A549 treated with RU486 at 1 μM for 4 hours (cell line): ENCODE measurements at places on chromosomes 6 and 20. TPM values are rescaled to one million over a fixed set of nuclear protein-coding genes. Genes with fewer than 3 reads are reported as not detected.

Gene CPXM1
- total RNA-seq: not detected in 5 replicates

Gene SYNDIG1
- 1.2 to 2.7 TPM (median 1.8 TPM) in 5 replicates for total RNA-seq

Gene CYP24A1
- total RNA-seq: 175 to 430 TPM (median 409 TPM) in 5 replicates

Gene RAET1L
- 0.29 to 0.47 TPM (median 0.41 TPM) in 4 of 5 replicates, not detected in the other for total RNA-seq

Gene VPS52
- 15.8 to 18.0 TPM (median 16.9 TPM) in 5 replicates for total RNA-seq

Gene NR2E1
- total RNA-seq: 0.03 TPM in 1 of 5 replicates, not detected in the others

Gene EPB41L1
- 48.2 to 73.6 TPM (median 66.3 TPM) in 5 replicates for total RNA-seq

Gene RPRD1B
- total RNA-seq: 21.4 to 28.1 TPM (median 26.2 TPM) in 5 replicates

Gene ZNF337
- total RNA-seq: 15.9 to 20.1 TPM (median 17.3 TPM) in 5 replicates

Gene RHAG
- total RNA-seq: 0.09 to 0.10 TPM in 2 of 5 replicates, not detected in the others

Gene ZNF334
- not detected in 5 replicates for total RNA-seq

Gene WFDC10B
- not detected in 5 replicates for total RNA-seq

Gene JAG1
- 35.2 to 57.3 TPM (median 51.9 TPM) in 5 replicates for total RNA-seq

Gene RBM24
- 10.4 to 13.7 TPM (median 12.7 TPM) in 5 replicates for total RNA-seq

Gene SLC17A4
- not detected in 5 replicates for total RNA-seq

Gene C6orf163
- 0.22 to 0.36 TPM in 2 of 5 replicates, not detected in the others for total RNA-seq

Gene SYCP2L
- total RNA-seq: 1.4 to 2.6 TPM (median 1.6 TPM) in 5 replicates

Gene C20orf144
- total RNA-seq: 0.07 to 0.13 TPM (median 0.09 TPM) in 4 of 5 replicates, not detected in the other

Gene RIMS4
- total RNA-seq: 1.0 to 1.4 TPM (median 1.2 TPM) in 5 replicates

Gene KCNG1
- total RNA-seq: 13.9 to 24.3 TPM (median 18.1 TPM) in 5 replicates

Gene RSPO4
- total RNA-seq: not detected in 5 replicates

Gene MAK
- total RNA-seq: 0.10 to 0.21 TPM (median 0.14 TPM) in 5 replicates

Gene VSX1
- 0.74 to 1.6 TPM (median 1.1 TPM) in 5 replicates for total RNA-seq

Gene RPP40
- 19.1 to 31.6 TPM (median 25.8 TPM) in 5 replicates for total RNA-seq

Gene TUBB2B
- 11.8 to 13.2 TPM (median 12.2 TPM) in 5 replicates for total RNA-seq

Gene CTCFL
- not detected in 5 replicates for total RNA-seq

Gene BCLAF1
- total RNA-seq: 70.7 to 99.8 TPM (median 73.2 TPM) in 5 replicates

Gene OTOR
- not detected in 5 replicates for total RNA-seq

Gene CALHM4
- total RNA-seq: not detected in 5 replicates

Gene BPIFB4
- not detected in 5 replicates for total RNA-seq

Gene ENPP5
- not detected in 5 replicates for total RNA-seq

Gene TBC1D32
- total RNA-seq: 0.32 to 2.4 TPM (median 1.0 TPM) in 5 replicates

Gene CCN5
- total RNA-seq: 22.0 to 38.0 TPM (median 23.7 TPM) in 5 replicates

Gene TRIM10
- total RNA-seq: not detected in 5 replicates

Gene EYA2
- 2.2 to 3.0 TPM (median 2.9 TPM) in 5 replicates for total RNA-seq

Gene ANGPT4
- 0.03 TPM in 1 of 5 replicates, not detected in the others for total RNA-seq

Gene NFATC2
- 6.2 to 8.2 TPM (median 7.5 TPM) in 5 replicates for total RNA-seq

Gene SAMD5
- 0.41 to 0.73 TPM (median 0.66 TPM) in 5 replicates for total RNA-seq

Gene LKAAEAR1
- total RNA-seq: 0.79 to 2.0 TPM (median 1.7 TPM) in 5 replicates

Gene HLA-DMB
- 1.2 to 2.3 TPM (median 2.2 TPM) in 5 replicates for total RNA-seq

Gene OXT
- not detected in 5 replicates for total RNA-seq

Gene WFDC5
- total RNA-seq: not detected in 5 replicates
